HFFc6 (cell line): ENCODE measurements at places on chromosomes 7 and 10. TPM values are rescaled to one million over a fixed set of nuclear protein-coding genes. Genes with fewer than 3 reads are reported as not detected.
A peak's percentile ranks its signal among the peaks of the same experiment; 100 is the strongest.

Gene ACTL6B
- total RNA-seq: not detected in 3 replicates

DNA sequence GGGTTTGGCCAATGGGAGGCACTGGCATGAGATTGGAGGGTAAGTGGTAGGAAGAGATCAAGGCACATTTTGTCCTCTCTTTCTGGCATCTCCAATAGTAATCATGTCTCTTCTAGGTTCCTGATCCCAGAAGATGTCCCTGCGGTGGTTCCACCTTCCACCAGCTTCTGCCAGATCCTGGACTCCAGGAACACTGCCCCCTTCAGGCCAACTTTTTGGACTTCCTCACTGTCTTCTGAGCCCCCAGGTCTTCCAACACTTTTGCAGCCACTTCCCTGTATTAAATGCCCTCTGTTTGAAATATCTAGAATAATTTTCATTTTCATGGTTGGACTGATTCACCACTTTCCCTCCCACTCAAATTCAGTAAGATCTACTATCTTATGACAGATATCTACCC, 60.9 kb downstream of the BAMBI start:
- no peak for DNase-seq

Gene CALML5
- total RNA-seq: not detected in 3 replicates

DNA sequence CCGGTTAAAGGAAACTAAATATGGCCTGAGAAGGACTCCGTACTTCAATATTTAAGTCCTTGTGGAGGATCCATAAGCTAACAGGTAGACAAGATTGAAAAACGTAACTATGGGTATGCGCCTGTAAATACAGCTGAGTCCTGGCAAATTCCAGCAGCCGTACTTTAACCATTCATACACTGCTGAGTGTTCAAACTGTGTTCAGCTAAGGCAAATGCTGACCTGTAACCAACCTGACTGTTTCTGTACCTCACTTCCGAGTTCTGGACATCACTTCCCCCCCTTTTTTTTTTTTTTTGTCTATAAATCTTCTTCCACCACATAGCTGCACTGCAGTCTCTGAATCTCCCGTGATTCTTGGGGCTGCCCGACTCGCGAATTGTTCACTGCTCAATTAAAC, 69.1 kb downstream of the SRPK2 start:
- no peak for DNase-seq

DNA sequence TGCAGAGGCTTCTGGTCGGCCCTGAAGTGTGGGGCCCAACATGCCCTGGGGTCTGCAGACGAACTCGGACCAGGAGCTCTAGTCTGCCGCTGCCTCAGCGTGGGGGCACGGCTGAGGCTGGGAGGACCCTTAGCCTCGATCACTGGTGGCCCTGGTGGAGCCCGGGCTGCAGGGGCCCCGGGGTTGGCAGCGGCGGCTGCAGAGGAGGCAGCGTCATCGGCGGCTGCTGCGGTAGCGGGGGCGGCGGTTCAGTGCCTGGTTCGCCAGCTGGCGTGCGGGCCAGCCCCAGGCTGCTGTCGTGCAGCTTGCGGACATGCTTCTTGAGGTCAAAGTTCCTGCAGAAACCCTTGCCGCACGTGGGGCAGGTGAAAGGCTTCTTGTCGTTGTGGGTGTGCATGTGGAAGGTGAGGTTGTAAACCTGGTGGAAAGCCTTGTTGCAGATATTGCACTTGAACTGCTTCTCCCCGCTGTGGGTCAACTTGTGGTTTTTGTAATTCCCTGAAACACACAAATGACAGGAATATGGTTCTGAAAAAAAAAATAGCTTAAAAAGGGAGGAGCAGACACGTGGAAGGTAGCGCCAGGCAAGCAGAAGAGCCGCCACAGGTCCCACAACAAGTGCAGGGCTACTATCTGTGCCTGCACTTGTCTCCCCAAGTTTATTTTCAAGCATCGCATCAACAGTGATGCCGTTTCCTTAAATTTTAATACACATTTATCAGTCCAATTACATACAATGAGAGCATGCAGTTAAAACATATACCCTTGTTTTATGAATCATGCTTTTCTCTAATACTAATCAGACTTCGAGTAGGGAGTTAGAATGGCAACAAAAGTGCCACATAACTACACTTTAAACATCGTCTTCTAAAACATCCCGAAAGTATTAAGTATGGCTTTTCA, 2.4 kb downstream of the FEZF1 start:
- DNase-seq: no peak

DNA sequence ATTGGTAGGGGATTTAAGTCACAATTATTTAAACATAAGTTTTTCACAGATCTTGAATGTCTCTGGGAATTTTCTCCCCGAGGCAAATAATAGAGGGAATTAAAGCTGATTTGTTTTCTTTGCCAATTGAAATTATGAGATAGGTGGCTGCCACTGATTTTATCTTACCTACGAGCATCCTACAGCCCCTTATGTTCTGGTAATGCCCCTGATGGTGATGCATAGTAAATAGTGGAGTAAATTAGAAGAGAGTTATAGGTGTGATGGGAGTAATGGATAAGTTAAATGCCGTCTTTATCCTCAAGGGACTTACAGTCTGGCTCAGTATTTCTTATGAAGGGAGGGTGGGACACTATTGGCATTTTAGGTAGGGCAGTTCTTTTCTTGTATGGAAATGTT, 58.1 kb downstream of the HDAC9 start:
- DNase-seq: no peak

DNA sequence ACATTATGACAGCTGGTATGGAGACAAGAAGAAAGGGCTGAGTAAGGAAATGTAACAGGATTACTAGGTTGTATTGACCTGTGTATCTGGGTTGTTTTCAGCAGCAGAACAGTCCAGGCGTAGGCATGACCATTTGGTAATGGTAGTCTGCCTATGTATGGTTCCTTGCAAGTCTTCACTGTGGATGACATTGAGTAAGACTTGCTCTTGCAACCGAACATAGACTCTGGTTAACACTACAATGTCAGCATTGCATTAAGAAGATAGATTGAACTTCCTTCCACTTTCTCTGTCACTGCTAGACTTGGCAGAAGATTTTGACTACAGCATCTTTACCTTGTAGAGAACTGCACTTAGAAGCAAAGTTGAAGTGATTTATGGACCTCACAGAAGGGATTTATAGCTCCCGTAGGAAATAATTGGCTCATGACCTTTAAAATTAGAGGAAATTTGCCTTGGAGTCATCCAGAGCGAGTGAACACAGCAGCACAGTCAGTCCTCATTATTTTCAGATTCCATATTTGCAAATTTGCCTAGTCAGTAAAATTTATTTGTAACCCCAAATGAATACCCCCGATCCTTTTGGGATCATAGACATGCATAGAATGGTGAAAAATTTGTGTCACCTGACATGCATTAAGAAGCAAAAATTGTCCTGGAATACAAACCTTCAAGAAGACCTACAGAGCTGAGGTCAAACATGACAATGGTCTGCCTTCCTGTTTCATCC, 79.6 kb upstream of the STRIP2 start:
- DNase-seq: no peak

Gene PHKG1
- total RNA-seq: 0.51 to 0.54 TPM in 2 of 3 replicates, not detected in the other

Gene KIF11
- total RNA-seq: 17.0 to 38.4 TPM (median 33.2 TPM) in 3 replicates

Gene DNAH11
- 0.59 to 2.2 TPM (median 1.5 TPM) in 3 replicates for total RNA-seq

- no peak for DNase-seq
These were observed 13.0 kb downstream of the MRPS24 start for GRCh38 chr7:43856316-43856715.

- no peak for DNase-seq
These were observed 60.8 kb upstream of the EEPD1 start for GRCh38 chr7:36092221-36092771.

DNA sequence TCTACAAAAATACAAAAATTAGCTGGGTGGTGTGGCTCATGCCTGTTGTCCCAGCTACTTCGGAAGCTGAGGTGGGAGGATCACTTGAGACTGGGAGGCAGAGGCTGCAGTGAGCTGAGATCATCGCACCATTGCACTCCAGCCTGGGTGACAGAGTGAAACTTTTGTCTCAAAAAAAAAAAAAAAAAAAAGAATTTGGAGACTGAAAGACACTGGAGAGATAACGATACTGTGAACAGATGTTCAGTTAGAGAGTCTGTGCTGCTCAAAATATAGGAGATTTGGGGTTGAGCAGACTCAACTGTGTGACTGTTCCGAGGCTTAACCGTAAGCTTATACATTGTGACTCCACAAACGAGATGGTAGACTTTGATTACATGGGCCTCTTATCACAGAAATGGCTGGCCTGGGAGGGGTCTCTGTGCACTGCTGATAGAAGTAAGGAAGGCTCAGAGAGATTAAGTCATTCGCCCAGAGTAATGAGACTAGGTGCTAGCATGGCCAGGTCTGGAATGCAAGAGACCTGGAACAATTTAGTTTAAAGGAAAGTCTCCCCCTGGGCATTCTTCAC, 19.4 kb downstream of the WBP1L start:
- DNase-seq: no peak

Gene CPA4
- 7.5 to 23.7 TPM (median 19.2 TPM) in 3 replicates for total RNA-seq

GRCh38 chr7:111210996-111211395, 120.1 kb downstream of the LRRN3 start:
- peak; percentile 42 for DNase-seq

Gene ALOX5
- total RNA-seq: not detected in 3 replicates

GRCh38 chr7:153034791-153035190, 275.2 kb downstream of the ACTR3B start:
- DNase-seq: no peak

Gene PNLIPRP3
- total RNA-seq: not detected in 3 replicates

GRCh38 chr10:49484486-49485235, 54.3 kb downstream of the ERCC6 start:
- peak; percentile 54 for DNase-seq

DNA sequence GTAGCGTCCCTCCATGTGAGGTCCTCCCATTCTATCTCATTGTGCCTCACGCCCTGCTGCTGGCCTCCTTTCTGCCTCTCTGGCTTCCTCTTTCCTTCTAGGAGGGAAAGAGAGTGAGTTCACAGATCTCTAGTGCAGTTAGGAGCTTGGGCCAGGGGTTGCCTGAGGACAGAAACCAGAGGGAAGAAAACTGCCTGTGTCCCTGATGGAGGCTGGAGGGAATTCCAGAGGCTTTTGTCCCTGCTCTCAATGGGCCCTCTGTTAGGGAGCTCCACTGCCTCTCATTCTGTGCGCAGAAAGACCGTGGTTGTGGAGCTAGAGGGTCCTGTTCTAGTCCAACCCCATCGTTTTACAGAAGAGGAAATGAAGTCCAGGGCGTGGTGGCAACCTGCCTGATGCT, 4.6 kb downstream of the MARVELD1 start:
- no peak for DNase-seq

- DNase-seq: peak; percentile 83
These were observed 55.0 kb downstream of the GBF1 start for GRCh38 chr10:102300278-102300843.

GRCh38 chr7:67916571-67917436, 920.2 kb downstream of the TYW1 start:
- no peak for DNase-seq

Gene GPR85
- total RNA-seq: 2.8 to 5.6 TPM (median 2.9 TPM) in 3 replicates

Gene ARHGAP22
- total RNA-seq: 81.0 to 131 TPM (median 95.1 TPM) in 3 replicates

- no peak for DNase-seq
These were observed 683 bp downstream of the MACROH2A2 start for GRCh38 chr10:70053218-70053840.

Gene CYP17A1
- total RNA-seq: not detected in 3 replicates

DNA sequence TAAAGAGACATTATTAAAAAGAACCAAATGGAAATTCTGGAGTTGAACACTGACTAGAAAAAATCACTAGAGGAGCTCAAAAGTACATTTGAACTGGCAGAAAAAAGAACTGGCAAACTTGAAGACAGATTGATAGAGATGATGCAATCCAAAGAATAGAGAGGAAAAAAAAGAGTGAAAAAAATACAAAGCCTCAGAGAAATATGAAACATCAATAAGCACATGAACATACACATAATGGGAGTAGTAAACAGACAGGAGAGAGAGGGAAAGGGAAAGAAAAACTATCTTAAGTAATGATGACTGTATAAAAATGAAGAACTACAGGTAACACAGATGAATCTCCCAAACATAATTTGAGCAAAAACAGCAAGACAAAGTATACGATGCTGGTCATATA, 61.1 kb downstream of the CNOT4 start:
- no peak for DNase-seq

DNA sequence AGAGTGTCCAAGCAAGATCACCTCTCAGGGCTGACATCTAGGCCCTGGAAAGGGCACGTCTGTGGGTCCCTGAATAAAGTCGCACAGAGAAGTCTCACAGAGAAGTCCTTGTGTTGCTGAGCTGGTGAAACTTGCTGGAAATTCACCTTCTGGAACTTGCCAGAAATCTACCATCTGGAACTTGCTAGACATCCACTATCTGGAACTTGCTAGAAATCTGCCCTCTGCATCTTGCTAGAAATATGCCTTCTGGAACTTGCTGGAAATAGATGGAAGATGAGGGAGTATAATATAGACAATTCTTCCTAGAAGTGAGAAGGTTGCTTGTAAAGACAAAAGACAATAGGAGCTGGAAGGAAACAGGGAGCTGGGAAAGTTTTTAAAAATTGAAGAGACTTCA, 5.4 kb upstream of the TAX1BP1 start:
- DNase-seq: no peak

DNA sequence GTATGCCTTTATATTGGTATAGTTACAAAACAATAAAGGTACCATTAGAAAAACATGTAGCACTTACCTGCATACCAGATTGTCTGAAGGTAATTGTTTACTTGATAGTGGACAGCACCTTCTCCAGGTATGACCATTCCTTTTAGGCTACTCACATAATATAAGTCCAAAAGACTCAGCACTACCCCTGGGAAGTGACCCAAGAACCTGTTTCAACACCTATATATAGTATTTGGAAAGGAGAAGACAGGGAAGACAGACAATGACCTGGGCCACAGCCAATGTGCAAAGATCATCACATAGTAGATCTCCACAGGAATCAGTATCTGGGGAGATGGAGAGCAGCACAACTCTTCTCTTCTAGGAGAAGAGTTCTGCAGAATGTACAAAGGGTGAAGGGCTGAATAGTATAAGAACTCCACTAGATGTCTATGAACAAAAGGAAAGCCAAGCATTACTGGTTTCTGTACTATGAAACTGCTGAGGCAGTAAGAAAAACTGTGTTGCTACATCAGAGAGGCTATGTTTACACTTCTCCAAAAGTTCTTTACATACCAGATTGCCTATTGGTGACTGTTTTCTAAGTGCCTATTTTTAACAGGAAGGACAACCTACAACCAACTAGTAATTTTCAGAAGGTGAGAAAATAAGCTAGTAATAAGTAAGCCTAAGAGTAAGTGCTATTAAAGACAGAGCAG, 159.2 kb downstream of the BTAF1 start:
- no peak for DNase-seq

DNA sequence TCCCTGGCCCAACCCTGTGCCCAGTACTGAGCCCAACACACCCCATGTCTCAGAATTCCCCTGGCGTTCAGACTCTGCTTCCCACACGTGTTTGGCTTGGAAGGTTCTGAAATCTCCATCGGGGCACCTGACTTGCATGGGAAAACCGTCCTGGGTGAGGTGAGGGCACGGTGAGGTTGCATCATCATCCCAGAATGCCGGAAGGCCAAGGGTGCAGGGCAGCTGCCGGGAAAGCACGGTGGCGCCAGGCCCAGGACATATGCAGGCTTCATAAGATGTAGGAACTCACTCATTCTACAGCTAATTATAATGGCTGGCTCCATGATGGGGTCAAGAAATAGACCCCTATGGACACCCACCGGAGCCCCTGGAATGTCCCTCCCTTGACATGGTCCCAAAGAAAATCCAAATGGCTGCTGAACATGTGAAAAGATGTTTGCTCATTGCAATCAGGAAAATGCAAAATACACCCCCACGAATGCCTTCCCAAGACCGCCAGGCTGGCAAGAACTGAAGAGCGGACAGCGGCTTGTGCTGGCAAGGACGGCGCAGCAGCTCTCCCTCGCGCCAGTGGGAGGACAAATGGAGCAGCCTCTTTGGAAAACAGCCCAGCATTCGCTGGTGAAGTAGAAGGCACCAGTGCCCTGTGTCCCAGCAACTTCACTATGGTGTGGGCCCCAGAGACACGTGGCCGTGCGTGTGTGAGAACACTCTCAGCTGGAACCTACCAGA, 2.3 kb downstream of the KNDC1 start:
- no peak for DNase-seq

Gene FBXL13
- 0.13 to 0.74 TPM (median 0.46 TPM) in 3 replicates for total RNA-seq

Gene TAS2R41
- not detected in 3 replicates for total RNA-seq
